HFFc6 (cell line): ENCODE measurements at places on chromosomes 5 and 9.

- no peak for DNase-seq
These were observed 372.7 kb downstream of the ICE1 start for GRCh38 chr5:5795074-5795771.

- DNase-seq, result no peak
These were observed 562.8 kb downstream of the BNC2 start for GRCh38 chr9:16307626-16308195.

DNA sequence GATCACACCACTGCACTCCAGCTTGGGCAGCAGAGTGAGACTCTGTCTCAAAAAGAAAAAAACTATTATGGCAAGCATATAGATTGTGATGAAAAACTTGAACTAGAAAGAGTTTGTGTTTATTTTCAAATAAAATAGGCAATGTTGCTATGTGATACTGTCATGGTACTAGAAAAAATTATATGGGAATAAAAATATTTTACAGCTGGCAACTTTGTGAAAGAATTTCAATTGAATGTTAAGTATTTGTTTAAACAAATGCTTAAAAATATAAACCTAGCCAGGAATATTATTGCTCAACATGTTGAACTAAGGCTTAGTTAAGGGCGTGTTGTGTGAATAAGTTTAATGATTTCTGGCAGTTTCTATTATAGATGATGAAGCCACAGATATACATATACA, 31.7 kb downstream of the HSDL2 start:
- no peak for DNase-seq

GRCh38 chr9:103627731-103628130, 466.4 kb upstream of the SMC2 start:
- no peak for DNase-seq

DNA sequence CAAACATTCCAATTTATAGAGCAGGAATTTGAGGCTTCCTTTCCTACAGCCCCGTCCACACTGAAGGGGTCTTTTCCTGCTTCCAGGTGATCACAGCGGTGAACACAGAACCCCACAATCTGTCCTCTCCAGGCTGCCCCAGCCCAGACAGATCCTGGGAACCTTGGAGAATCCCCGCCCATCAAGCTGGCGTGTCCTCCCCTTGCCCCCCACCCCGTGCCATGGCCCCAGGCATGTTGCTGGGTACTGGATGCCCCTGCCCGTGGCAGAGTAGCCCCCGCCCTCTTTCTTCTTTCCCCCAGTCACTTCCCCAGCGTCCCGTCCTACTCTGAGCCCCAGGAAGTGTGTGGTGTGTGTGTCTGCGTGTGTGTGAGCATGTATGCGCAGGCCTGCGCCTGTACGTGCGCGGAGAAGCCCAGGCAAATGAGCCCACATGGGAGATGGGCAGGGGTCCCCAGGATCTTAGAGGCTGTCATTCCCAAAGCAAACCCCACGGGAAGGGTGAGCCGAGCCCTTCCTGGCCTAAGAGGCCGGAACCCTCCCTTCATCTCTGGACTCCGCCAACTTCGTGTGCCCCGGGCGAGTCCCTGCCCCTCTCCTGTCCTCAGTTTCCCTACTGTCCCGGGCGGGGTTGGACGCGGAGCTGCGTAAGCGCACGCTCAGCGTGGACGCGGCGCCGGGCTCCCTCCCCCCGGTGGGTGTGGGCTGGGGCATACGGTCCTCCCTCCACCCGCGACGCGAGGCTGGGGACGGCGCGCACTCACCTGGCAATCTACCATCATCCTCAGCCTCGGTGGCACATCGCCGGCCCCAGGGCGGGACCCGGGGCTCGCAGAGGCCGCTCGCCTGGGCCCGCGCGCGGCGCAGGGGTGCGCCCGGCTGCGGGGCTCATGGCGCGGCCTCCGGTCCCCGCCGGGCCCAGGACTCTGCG, 15.2 kb downstream of the GBGT1 start:
- DNase-seq, result peak; percentile 12

DNA sequence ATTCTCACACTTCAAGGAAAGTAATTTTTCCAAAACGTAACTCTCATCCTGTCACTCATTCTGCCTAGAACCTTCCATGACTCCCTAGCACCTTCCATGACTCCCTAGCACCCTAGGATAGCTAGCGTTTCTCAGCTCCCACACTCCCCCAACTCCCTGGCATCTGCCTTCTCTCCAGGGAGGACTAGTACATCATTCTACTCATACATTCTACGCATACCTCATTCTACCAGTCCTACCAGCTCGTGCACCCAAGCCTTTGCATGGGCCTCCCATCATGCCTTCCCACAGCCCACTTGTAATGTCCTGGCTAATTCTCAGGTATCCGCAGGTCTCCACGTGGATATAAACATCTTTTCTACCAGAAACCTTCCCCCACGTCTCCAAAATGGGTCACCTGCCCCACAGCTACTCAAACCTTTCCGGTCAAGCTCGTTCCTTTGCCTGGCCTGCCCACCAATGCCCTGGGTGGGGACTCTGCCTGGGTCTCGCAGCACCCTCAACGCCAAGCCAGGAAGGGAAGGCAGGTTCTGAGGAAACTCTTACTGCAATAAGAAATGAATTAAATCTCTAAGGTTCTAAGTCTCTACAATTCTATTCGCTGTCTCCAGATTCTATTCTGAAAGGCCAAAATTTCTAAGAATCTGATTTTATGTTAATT, 930 bp downstream of the ANKS6 start:
- no peak for DNase-seq

DNA sequence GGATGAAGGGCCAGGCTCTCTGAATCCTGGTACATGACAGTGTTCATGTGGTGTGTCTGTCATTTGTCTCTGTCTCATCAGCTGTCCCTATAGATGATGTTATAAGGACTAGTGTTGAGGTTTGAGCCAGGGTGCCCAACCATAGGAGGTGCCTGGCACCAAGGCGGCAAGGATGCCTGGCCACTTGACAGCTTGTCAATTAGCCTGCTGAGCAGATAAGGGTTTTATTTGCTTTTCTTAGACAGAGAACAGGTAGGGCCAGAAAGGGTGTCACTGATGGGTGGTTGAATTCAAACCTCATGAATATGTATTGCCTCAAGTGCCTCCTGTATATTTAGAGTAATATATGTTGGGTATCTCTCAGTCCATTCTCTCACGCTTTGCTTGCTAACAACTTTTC, 30.1 kb upstream of the AUH start:
- no peak for DNase-seq

DNA sequence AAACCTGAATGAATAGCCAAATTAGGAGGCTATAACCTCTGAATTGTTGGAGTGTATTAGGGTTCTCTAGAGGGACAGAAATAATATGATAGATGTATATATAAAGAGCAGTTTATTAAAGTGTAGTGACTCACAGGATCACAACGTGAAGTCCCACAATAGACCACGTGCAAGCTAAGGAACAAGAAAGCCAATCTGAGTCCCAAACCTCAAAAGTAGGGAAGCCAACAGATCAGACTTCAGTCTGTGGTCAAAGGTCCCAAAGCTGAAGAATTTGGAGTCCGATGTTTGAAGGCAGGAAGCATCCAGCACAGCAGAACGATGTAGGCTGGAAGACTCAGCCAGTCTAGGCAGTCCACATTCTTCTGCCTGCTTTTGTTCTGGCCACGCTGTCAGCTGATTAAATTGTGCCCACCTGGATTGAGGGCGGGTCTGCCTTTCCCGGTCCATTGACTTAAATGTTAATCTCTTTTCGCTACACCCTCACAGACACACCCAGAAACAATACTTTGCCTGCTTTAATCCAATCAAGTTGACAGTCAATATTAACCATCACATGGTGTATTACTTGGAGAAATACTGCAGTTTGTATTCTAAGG, 550.6 kb downstream of the CDH10 start:
- DNase-seq, result no peak

- DNase-seq, result peak; percentile 61
These were observed 4.1 kb downstream of the DENND1A start for GRCh38 chr9:123925819-123926218.

GRCh38 chr5:366541-367357, 45.2 kb downstream of the AHRR start:
- no peak for DNase-seq

GRCh38 chr9:95266649-95267048, 50.9 kb downstream of the FANCC start:
- no peak for DNase-seq

GRCh38 chr9:74653410-74654080, 156.4 kb downstream of the RORB start:
- no peak for DNase-seq

GRCh38 chr9:17905366-17905765, 326.5 kb downstream of the SH3GL2 start:
- DNase-seq, result no peak

DNA sequence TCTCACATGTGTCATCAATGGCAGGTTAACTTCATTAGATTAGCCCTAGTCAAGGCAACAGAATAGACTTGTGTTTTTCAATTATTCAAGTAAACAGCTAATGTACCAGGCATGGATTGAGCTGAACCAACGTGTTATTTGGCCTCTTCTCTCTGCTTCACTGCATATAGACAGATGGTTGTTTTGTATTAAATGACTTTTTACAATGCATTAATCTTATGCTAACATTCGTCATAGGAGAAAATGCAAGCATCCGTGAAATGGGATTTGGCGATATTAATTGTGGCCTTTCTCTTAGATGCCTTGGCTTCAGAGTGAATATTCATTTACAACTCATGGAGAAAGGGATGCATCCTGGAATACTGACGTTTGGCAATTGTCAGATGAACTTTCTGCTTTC, 208.0 kb downstream of the KCTD16 start:
- no peak for DNase-seq

DNA sequence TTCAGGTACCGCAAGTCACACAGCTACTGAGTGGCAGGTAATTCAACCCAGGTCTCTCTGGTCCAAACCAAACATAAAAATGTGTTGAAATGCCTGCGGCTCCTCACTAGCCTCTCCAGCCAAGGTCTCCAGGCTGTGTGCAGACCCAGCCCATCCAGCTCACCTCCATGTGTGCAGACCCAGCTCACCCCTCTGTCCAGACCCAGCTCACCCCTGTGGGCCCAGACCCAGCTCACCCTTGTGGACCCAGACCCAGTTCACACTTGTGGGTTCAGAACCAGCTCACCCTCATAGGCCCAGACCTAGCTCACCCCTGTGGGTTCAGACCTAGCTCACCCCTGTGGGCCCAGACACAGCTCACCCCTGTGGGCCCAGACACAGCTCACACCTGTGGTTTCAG, 188.0 kb upstream of the ADCY2 start:
- no peak for DNase-seq

GRCh38 chr9:3397766-3398165, 128.0 kb downstream of the RFX3 start:
- DNase-seq, result no peak

DNA sequence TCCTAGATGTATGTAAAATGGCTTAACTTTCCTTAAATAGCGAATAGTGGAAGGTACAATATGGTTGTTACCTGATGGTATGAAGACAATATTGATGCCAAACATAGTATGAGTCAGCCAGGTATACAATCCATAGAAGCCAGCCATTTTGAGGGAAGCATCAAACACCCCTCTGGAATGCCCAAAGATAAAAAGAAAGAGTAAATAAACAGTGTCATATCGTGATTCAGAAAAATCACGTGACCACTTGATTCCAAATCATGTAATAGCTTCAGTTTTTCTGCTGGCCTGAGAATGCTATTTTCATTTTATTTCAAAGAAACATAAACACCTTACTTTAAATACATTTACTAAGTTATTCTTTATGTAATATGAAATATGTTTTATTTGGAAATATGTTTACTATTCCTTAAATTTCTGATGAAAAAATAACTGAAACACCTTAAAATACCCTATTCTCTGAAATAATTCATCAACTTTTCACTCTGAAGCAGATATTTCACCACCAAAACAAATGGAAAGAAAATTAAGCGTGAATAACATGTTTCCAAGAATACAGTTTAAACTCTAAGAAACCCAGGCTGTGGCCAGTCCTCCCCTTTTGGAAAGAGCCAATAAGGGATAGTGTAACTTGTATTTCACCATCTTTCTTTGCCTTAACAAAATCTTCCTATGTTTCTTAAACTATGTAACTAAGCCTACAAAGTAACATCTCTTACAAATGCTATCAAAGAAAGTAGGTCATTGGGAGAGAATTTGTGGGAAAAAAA, 24.8 kb upstream of the CTNNAL1 start:
- no peak for DNase-seq
